ENCODE measurements at places on chromosomes 6 and 20. TPM values are rescaled to one million over a fixed set of nuclear protein-coding genes. Genes with fewer than 3 reads are reported as not detected.

DNA sequence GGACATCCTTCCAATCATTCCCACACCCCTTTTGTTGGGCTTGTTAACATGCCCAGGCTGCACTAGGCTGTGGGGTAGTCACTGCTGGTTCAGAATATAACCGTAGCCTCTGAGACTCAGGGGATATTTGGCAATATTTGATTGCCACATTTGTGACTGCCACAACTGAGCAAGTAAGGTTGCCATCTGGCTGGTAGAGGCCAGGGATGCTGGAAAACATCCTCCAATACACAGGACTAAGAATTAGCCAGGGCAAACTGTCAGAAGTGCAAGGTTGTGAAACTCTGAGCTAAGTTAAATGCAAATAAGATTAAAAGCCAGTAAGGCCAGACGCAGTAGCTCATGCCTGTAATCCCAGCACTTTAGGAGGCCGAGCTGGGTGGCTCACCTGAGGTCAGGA lies 112.0 kb downstream of the ZMYND8 start:
- no peak overlapping the region for H3K4me3 ChIP-seq
- H3K36me3 ChIP-seq: peaks cover 31% of the 10 kb centered on the region
- DNase-seq: no peak

Gene TP53INP2
- total RNA-seq: 19.6 TPM

Gene SLC17A1
- not detected for total RNA-seq

DNA sequence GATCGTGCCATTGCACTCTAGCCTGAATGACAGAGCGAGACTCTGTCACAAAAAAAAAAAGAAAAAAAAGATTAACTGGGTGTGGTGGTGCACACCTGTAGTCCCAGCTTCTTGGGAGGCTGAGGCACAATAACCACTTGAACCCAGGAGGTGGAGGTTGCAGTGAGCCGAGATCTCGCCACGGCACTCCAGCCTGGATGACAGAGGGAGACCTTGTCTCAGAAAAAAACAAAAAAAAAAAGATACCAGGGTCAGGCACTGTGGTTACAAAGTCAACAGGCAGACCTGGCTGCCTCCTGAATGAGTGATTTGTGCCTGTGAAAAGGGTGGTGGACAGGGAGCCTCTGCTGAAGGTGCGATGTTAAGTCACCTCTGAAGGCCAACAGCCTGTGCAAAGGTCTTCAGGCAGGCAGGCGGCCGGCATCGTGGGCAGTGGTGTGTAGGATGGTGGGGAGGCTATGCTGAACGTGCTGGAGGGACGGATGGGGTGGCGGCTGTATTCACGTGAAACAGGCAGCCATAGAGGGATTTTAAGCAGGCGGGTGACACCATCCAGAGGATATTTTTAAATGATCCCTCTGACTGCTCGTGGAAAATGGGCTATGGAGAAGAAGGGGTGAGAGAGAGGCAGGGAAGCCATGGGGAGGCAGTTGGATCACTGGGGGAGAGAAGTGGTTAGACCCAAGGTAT lies 41.4 kb downstream of the NOL4L start:
- no peak overlapping the region for H3K27ac ChIP-seq
- peaks cover 6% of the 10 kb centered on the region for H3K4me1 ChIP-seq
- H3K4me3 ChIP-seq: no peak overlapping the region
- DNase-seq: no peak
- peaks cover 3% of the 10 kb centered on the region for H3K27me3 ChIP-seq

DNA sequence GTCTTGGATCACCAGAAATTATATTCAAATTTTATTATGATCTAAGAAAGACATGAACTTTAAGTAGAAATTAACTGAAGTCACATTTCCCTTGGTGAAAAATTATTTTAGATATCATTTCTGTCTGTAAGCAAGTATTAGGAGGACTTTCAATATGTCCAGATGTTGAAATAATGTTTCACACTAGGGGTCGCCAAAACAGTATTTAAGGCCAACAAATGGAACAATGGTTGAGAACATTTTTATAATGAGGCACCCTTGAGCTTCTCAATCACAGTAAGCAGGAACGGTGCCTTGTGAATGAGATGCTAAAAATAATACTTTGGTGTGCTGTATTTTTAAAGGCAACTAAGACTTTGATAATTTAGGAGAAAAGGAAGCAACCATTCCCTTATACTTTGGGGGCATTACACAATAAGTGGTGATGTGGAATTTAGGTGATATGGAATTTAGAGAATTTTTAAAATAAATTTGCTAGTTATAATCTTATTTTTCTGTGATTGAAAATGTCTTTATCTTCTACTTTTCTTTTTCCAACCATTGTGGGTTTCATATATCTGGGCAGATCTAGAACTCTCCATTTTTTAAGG lies 9.6 kb upstream of the SF3B5 start:
- no peak overlapping the region for H3K4me3 ChIP-seq
- H3K27ac ChIP-seq: no peak overlapping the region
- peak; percentile 47 for DNase-seq
- H3K4me1 ChIP-seq: no peaks in the 10 kb centered on the region
- no peaks in the 10 kb centered on the region for H3K27me3 ChIP-seq

DNA sequence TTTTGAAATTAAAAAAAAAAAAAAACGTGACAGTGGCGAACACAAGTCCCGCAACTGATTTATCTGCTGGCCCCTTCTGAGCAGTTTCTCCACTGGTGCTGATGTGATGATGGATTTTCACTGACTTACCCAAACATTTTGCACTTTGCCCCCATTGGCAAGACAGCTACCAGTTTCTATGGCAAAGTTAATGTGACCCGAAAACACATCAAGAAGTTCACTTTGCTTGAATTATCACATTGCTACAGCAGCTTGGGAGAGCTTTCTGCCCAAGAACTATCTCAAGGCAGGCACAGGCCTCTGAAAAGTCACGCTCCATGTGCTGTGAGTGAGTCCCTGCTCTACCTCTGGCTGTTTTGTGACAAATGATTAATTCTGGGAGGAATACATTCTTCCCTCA lies 127.9 kb upstream of the EDN1 start:
- peaks cover 9% of the 10 kb centered on the region for H3K4me1 ChIP-seq
- H3K36me3 ChIP-seq: peaks cover 10% of the 10 kb centered on the region
- no peak overlapping the region for H3K4me3 ChIP-seq
- H3K27ac ChIP-seq: no peak overlapping the region
- no peak for DNase-seq

- H3K27me3 ChIP-seq: no peaks in the 10 kb centered on the region
- peak within 1 kb of the TSS; percentile 79 for H3K4me3 ChIP-seq
Measured at GRCh38 chr6:30626484-30627366, at the start of gene ATAT1. Gene ATAT1, plus strand, starts transcription at chr6:30626874.

- no peak for DNase-seq
- H3K4me3 ChIP-seq: no peak overlapping the region
- H3K4me1 ChIP-seq: peaks cover 21% of the 10 kb centered on the region
Measured at GRCh38 chr6:15270402-15270801, 24.5 kb downstream of the JARID2 start.

GRCh38 chr6:168049706-168050224 lies 29.2 kb downstream of the FRMD1 start:
- no peak overlapping the region for H3K4me3 ChIP-seq
- DNase-seq: no peak
- no peaks in the 10 kb centered on the region for H3K36me3 ChIP-seq
- H3K27me3 ChIP-seq: no peaks in the 10 kb centered on the region

DNA sequence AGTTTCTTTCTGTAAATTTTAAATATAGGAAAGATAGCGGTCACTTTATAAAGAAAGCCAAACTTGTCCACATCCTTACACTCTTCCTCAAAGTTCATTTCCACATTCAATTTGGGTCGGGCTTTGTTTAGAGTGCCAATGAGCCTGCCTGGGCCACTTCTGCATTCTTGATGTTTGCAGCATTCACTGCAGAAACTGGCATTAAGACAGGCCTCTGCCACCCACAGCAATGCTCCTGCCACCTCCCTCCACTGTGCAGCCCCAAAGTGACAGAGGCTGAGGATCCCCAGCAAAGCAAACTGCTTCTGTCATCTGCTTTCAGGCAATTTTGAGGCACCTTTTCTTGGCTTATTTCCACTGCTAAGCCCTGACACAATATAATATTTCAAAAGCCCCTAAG lies 61.2 kb downstream of the TNFAIP3 start:
- H3K4me3 ChIP-seq: no peak overlapping the region
- no peak for DNase-seq
- H3K27ac ChIP-seq: no peak overlapping the region
- no peaks in the 10 kb centered on the region for H3K36me3 ChIP-seq
- peaks cover 28% of the 10 kb centered on the region for H3K4me1 ChIP-seq

- H3K36me3 ChIP-seq: no peaks in the 10 kb centered on the region
- no peaks in the 10 kb centered on the region for H3K4me1 ChIP-seq
- H3K4me3 ChIP-seq: no peak overlapping the region
- no peak for DNase-seq
- no peak overlapping the region for H3K27ac ChIP-seq
Measured at GRCh38 chr20:60269573-60270162, 311.4 kb downstream of the CDH26 start.

- peak; percentile 58 for DNase-seq
- no peak overlapping the region for H3K4me3 ChIP-seq
- H3K27ac ChIP-seq: no peak overlapping the region
- H3K4me1 ChIP-seq: peaks cover 25% of the 10 kb centered on the region
- H3K36me3 ChIP-seq: peaks cover 19% of the 10 kb centered on the region
Measured at GRCh38 chr20:58344741-58345140, 35.2 kb downstream of the RAB22A start.

- DNase-seq: peak; percentile 59
- H3K27me3 ChIP-seq: no peaks in the 10 kb centered on the region
- no peaks in the 10 kb centered on the region for H3K4me1 ChIP-seq
- H3K36me3 ChIP-seq: no peaks in the 10 kb centered on the region
- peak overlapping the region; percentile 5 for H3K27ac ChIP-seq
Measured at GRCh38 chr6:140043762-140044378, 669.4 kb upstream of the CITED2 start.

DNA sequence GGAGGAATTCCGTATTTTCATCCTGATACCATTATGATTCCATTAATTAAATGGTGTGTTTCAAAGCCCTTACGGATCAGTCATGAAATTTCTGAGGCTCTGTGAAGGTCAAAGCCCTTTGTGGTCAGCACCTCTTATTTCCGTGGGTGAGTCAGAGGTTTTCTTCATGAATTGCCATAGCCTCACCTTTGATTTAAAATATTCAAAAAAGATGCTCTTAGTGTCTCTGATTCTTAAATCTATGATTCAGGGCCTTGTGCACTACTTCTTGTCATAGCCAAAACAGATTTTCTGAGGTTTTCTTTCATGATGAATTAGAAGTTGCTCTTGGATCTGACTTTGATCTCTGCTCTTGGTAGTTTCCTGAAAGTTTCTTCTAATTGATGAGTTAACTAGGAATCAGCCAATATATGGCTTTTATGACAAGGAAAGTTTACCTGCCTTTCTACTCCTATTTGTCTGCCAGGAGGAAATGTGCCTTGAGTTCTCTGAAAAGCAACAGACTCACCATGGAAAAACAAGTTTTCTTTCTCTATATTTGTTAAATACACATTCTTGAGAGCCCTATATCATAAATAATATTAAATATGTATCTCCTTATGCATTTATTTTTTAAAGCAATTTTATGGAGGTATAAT lies 613.0 kb downstream of the UTRN start:
- peak; percentile 77 for DNase-seq
- peaks cover 25% of the 10 kb centered on the region for H3K4me1 ChIP-seq
- H3K36me3 ChIP-seq: no peaks in the 10 kb centered on the region
- H3K27ac ChIP-seq: peak overlapping the region; percentile 87
- no peaks in the 10 kb centered on the region for H3K27me3 ChIP-seq
- H3K4me3 ChIP-seq: no peak overlapping the region

GRCh38 chr6:40587240-40588069 lies at the start of gene LRFN2:
Gene LRFN2, minus strand, starts transcription at chr6:40587364.
- no peak within 1 kb of the TSS for H3K27ac ChIP-seq
- DNase-seq: peak; percentile 51
- H3K36me3 ChIP-seq: no peaks in the 10 kb centered on the region
- H3K27me3 ChIP-seq: peaks cover 29% of the 10 kb centered on the region
- peaks cover 3% of the 10 kb centered on the region for H3K4me1 ChIP-seq
- H3K4me3 ChIP-seq: peak within 1 kb of the TSS; percentile 55

- no peaks in the 10 kb centered on the region for H3K27me3 ChIP-seq
- H3K4me3 ChIP-seq: peak overlapping the region; percentile 31
- peak; percentile 94 for DNase-seq
- H3K36me3 ChIP-seq: no peaks in the 10 kb centered on the region
- H3K4me1 ChIP-seq: peaks cover 26% of the 10 kb centered on the region
Measured at GRCh38 chr6:16712931-16713484, 48.3 kb downstream of the ATXN1 start.

Gene ALDH5A1
- total RNA-seq: 3.7 TPM

DNA sequence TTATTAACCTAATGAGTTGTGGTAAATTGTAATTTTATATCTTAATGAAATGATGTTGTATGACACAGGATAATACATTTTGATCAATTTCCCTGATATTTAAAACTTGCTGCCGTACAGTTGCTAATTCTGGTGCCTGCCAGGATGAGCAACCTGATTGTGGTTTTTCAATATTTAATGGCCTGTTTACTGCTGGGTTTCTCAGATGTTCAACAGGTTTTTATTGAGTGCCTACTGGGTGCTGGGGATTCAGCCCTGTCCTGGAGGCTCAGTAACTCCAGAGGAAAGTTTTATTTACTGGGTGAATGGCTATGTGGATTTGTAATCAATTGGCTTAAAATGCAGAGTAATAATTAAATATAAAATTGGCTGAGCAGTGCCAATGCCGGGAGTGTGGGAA lies 8.0 kb downstream of the TOX2 start:
- H3K36me3 ChIP-seq: no peaks in the 10 kb centered on the region
- H3K27me3 ChIP-seq: peaks cover 4% of the 10 kb centered on the region
- DNase-seq: no peak
- no peak overlapping the region for H3K4me3 ChIP-seq

- peaks cover 6% of the 10 kb centered on the region for H3K27me3 ChIP-seq
- H3K4me1 ChIP-seq: peaks cover 10% of the 10 kb centered on the region
- H3K4me3 ChIP-seq: peak overlapping the region; percentile 29
- no peak overlapping the region for H3K27ac ChIP-seq
- DNase-seq: peak; percentile 18
- H3K36me3 ChIP-seq: peaks cover 4% of the 10 kb centered on the region
Measured at GRCh38 chr20:3248167-3248992, 9.4 kb upstream of the SLC4A11 start.

GRCh38 chr6:33868141-33868540 lies 64.3 kb upstream of the MLN start:
- peaks cover 6% of the 10 kb centered on the region for H3K27me3 ChIP-seq
- DNase-seq: no peak
- H3K4me3 ChIP-seq: no peak overlapping the region
- no peak overlapping the region for H3K27ac ChIP-seq
- no peaks in the 10 kb centered on the region for H3K36me3 ChIP-seq
- H3K4me1 ChIP-seq: no peaks in the 10 kb centered on the region

DNA sequence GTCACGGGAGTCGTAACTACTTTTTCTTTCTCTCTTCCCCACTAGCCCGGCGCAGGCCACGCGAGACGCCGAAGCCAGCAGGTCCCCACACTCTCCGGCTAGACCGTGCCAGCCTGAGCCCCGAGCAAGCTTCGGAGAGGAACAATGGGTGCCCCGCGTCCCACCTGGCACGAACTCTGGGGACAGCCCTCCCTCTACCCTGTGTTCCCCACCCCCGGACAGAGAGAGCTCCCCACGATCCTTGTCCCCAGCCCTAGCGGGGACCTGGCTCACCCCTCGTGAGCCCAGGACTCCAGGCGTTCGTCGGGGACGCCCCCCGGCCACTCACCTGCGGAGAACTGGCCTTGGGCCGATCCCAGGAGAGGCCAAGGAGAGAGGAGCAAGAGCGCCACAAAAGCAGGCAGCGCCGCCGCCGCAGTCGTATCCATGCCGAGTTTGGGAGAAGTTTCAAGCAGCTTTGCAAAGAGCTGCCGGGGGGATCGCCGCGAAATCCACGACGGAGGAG lies 416 bp downstream of the PTPRK start:
- H3K27me3 ChIP-seq: no peaks in the 10 kb centered on the region
- H3K27ac ChIP-seq: peak overlapping the region; percentile 100
- DNase-seq: peak; percentile 56
- H3K4me3 ChIP-seq: peak overlapping the region; percentile 90
- peaks cover 34% of the 10 kb centered on the region for H3K4me1 ChIP-seq

Data from astrocyte (in vitro differentiated cells and primary cell).